Activated CD8-positive, alpha-beta memory T cell treated with anti-CD3 and anti-CD28 coated beads for 1 hour (primary cell): ENCODE measurements at places on chromosomes 1 and 21.

GRCh38 chr1:207605444-207606361 lies 39.2 kb upstream of the CR1L start:
- DNase-seq, result no peak

- DNase-seq, result no peak
These were observed 483 bp downstream of the CHML start for GRCh38 chr1:241639623-241640148.

- DNase-seq, result no peak
These were observed 705 bp upstream of the SLC50A1 start for GRCh38 chr1:155134880-155135414.

GRCh38 chr1:24311234-24311633 lies 7.9 kb upstream of the GRHL3 start:
- DNase-seq, result no peak

DNA sequence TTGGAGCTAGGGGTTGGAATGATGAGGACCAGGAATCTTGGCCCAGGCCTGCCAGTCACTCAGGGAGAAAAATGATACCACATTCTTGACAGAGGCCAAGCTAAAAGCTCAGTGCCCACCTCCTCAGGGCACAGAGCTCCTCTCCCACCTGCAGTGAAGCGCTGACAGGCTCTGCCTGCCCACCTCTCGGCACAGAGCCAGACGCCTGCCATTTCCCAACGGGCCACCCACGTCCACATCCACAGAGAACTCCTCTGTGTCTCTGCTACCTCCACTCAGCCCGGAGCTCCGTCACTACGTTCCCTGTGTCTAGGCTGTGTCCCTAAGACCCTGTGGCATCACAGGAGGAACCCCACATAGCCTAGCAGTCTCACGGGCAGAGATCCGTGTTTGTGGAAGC lies 60.8 kb downstream of the MRPL37 start:
- DNase-seq, result no peak

DNA sequence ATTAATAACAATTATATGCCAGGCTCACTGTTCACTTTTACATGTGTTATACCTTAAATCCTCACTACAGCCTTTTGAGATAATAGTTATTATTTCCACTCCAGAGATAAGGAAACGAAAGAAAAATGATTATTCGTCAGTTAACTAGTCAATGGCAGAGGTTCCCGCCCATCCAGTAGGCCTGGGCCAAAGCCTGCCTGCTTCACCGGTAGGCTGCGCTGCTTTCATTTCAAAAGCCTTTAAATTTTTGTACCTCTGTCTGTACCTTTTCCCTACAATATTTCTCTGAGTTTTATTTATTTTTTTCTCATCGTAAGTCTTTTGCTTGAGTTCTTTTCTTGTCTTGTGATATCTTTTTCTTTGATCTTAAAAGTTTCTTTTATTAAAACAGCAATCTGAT lies 3.6 kb downstream of the GPR52 start:
- no peak for DNase-seq

DNA sequence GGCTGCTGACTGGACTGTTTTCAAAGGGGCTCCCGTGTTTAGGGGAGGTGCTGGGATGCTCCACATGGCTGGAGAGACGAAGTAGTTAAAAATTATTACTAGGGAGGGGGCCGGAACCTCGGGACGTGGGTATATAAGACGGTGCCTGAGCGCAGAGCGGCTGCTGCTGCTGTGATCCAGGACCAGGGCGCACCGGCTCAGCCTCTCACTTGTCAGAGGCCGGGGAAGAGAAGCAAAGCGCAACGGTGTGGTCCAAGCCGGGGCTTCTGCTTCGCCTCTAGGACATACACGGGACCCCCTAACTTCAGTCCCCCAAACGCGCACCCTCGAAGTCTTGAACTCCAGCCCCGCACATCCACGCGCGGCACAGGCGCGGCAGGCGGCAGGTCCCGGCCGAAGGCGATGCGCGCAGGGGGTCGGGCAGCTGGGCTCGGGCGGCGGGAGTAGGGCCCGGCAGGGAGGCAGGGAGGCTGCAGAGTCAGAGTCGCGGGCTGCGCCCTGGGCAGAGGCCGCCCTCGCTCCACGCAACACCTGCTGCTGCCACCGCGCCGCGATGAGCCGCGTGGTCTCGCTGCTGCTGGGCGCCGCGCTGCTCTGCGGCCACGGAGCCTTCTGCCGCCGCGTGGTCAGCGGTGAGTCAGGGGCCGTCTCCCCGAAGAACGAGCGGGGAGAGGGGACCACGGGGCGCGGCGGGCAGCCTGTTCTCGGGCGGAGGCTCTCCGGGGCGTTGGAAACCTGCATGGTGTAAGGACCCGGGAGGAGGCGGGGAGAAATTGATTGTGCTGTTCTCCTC lies at the start of gene CHODL:
Gene CHODL (plus strand): TSS at position 163 of the 793 bp plus-strand sequence. CDS start 391 bp downstream, at position 554.
- DNase-seq, result no peak

DNA sequence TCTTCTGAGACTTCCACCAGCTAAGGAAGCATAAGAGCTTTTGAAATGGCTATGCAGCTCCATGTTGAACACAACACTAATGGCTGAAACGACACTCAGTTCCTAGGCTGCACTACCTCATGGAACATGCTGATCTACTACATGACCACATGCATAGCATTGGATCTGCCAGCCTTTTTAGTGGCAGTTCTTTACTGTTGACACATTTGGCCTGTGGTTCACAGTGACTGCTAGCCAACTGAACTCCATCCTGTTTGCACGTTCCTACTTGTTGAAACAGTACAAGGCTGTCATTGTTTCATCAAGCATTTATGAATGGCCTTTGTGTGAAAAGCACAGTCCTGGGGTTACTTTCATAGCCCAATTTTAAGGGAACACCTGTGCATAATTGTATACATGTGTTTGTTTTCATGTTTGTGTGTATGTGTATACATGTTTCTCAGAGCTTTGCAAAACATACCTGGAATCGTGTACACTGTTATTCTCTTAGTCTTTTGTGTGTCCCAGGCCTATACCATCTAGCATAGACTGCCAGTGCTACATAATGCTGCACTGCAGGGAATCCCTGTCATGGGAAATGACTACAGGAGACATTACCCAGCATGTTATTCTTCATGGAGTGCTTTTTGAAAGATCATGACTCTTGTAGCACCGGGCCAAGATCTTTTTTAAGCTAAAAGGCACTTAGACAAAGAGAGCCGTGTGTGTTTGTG lies 179.6 kb upstream of the ESRRG start:
- DNase-seq, result no peak

DNA sequence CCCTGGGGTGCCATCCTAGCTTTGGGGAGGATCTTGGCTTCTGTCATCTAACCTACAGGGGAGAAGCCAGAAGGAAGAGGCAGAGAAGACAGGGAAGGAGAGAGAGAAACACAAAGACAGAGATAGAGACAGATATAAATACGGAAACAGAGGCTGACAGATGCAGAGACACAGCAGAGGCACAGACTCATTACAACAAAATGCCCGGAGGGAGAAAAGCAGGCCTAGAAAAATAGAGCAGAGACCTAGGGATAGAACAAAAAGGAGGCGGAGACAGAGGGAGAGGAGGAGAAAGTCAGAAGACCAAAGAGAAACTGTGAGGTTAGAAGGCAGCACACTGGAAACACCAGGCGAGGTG lies 1.9 kb downstream of the PEAR1 start:
- DNase-seq, result no peak

- no peak for DNase-seq
These were observed 116.2 kb downstream of the HMCN1 start for GRCh38 chr1:185850366-185850765.

DNA sequence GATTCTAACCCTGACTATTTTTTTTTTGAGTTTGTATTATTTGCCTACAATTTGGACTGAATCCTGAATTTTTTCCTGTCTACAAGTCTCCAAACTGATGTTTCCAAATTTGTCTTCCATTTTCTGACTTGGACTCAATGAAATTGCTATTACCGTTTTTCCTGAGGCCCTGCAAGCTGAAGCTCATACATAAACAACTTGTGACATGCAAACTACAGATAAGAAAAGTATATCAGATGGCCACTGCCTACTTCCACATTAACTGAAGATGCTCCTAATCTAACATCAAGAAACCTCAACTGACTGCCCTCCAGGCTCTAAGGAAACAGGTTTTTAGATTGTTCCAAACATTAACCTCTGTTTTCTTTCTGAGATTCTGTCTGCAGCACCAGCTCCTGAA lies 51.1 kb upstream of the KLHDC7A start:
- DNase-seq, result no peak

DNA sequence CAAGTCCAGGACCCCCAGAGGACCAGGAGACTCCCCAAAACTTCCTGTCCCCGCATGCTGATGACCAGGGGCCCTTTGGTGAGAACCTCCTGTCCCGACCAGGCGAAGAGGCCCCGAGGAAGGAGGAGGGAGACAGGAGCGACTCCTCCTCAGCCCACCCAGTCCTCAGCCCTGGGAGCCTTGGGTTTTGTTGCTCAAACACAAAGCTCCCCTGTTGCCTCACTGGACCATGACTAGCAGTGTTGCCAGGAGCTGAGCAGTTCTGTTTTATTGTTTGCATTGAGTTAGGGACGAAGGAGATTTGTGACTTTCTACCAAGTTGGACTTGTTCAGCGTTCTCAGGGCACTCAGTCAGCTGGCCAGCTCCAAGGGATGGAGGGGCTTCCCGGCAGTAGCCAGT lies 10.0 kb downstream of the UMODL1 start:
- no peak for DNase-seq

- no peak for DNase-seq
These were observed 10.1 kb downstream of the RBP7 start for GRCh38 chr1:10007169-10007568.

DNA sequence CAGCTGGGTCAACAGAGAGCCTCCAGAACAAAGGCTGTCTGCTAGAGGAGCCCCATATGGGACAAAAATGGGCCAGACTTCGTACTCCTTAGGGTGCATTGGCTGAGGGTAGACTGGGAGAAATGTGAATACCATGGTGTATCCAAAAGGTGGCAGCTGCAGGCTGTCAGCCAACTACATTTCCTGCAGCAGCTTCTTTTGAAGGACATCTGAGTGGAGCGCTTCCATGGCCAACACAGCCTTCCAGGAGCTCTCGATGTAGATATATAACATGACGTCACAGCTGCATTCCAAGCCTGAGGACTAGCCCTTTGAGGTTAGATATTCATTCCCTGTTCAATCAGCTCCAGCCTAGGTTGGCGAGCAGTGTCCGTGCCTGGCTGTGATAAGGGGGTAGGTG lies 107.7 kb downstream of the MAB21L3 start:
- no peak for DNase-seq

DNA sequence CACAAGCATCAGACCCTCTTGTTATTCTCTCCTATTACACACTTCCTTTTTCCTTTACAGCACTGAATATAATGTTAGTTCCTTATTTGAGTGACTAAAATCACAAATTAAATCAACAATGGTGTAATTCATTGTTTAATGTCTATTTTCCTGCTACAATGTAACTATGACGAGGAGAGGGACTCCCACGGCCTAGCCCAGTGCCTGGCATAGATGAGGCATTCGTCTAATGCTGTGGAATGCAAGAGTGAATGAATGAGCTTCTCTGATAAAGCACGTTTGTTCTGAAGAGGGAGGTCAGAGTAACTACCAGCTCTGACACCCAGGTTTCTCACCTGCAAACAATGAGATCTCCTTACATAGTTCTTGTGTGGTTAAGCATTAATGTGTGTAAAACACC lies 479.4 kb downstream of the OMA1 start:
- no peak for DNase-seq

- no peak for DNase-seq
These were observed 1.1 kb upstream of the ADAMTS1 start for GRCh38 chr21:26846036-26846931.

GRCh38 chr1:98557895-98558294 lies 103.6 kb upstream of the SNX7 start:
- DNase-seq, result no peak

DNA sequence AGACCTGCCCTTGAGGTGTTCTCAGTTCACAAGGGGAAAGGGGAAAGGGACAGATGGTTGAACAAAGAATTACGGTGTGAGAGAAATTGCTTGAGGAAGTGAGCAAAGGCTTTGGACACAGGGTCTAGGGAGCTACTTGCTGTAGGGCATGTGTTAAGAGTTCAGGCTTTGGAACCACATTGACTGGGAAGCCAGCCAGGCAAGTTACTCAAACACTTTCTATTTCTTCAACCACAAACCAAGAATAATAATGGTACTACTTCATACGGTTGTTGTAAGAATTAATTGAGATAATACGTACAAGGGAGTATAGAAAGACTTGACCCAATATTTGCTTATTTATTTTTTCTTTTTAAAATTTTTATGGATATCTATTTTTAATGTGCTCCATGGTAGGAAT lies 26.6 kb downstream of the AK4 start:
- no peak for DNase-seq

DNA sequence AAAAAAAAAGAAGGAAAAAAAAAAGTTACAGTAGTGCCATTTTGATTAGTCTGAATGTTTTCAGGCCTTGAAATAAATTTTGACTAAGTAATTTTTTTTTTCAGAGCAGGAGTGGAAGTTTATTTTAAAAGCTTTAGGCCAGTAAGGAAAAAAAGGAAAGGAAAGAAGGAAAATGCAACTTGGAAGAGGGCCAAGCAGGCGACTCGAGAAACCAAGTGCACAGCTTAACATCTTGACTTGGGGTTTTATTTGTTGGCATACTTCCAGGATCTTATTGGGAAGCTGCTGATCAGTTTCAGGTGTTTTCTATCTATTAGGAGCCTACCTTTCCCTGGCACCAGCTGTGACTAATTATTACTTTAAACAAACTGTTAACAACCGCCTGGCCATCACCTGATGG lies 41.7 kb downstream of the ATF3 start:
- DNase-seq, result no peak

DNA sequence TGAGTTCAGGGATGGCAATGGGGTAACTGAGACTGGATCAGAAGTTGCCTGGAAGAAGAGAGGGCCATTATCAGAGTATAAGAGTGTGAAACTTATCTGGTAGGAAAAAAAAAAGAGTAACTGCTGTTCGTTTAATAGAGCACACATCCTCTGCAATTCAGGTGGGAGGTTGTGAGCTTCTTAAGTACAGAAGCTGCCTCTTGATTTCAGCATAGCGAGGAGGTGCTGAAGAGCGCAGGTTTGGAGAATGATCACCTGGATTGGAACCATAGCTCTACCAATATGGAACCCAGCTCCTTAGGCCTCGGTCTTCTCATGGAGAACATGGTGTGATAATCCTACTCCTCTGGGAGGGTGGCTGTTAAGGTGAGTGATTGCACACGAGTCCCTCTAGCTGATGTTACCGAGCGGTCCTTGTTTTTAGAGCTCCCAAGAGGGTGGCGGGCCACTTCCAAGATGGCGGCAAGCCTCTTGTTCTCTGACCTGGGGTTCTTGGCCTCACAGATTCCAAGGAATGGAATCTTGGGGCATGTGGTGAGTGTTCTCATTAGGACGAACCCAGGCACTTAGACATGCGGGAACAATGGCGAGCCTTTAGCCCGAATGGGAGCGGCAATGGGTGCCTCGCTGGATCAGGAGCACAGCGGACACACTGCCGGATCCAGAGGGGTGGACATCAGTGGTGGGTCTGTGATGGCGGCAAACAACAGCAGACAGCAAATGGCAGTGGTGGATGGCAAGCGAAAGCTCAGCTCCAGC lies 3.3 kb upstream of the MX1 start:
- no peak for DNase-seq

DNA sequence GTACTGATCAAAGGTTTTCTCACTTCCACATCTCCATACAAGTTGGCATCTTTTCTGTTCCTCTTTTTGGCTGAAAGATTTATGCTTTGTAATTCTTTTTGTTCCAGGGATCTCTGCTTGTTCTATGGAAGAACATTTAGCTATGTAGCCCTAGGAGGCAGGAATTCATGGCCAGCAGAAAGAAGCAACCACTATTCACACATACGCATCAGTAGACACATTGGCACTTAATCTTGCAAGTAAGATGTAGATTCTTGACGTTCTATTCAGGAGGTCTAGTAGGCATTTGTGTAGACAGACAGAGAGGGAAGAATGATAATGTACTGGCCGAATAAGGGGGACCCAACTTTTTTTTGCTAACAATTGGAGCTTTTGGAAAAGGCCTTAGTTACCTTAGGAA lies 336.0 kb downstream of the NUF2 start:
- DNase-seq, result no peak
